Activated T-helper 17 cell treated with anti-CD3 and anti-CD28 coated beads, Interleukin-2, amount 50 U/mL, for 72 hours (primary cell): ENCODE measurements at places on chromosomes 13 and 19. TPM values are rescaled to one million over a fixed set of nuclear protein-coding genes. Genes with fewer than 3 reads are reported as not detected.

Gene AP1M1
- 110 TPM for total RNA-seq

DNA sequence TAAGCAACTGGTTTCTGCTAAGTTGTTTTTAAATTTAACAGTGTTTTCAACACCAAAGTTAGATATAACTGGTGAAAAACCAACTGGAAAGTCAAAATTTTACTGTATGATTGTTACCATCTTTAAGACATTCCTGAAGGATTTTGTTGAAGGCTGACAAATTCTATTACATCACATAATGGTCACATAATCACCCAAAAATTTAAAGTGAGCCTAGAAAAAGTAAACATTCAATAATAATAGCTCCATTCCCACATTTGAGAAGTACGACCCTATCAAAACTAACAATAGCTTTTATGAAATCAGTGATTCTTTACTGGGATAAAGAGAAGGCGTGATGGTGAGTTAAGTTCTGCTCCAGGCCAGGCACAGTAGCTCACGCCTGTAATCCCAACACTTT, 51.6 kb downstream of the USP12 start:
- no peak for ATAC-seq

Gene MAP2K2
- total RNA-seq, result 155 TPM

Gene FOXA3
- total RNA-seq, result 1.9 TPM

GRCh38 chr19:35901854-35902661, at the start of gene HCST:
Gene HCST, plus strand, starts transcription at chr19:35902529. Its CDS starts 65 bp downstream, at chr19:35902594.
- peak; percentile 17 for ATAC-seq

Gene PDE4C
- 1.4 TPM for total RNA-seq

DNA sequence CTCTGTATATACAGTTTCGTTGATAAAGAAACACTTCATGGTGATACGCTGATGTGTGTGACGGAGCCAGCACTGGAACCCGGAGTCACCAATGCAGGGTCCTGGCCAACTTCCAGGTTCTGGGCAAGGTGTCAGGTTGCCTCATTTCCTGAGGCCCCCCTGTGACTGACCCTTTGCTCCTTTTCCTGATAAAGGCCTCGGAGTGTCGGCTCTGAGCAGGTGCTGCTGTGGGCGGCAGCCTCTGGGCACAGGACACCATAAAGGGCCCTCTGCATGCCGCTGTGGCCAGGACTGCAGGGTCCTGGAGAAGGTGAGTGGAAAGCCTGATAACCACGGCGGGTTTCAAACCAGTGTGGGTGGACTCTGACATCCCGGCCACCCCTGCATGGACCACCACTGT, 17.3 kb upstream of the MYDGF start:
- no peak for ATAC-seq

- no peak for ATAC-seq
Observed at GRCh38 chr13:110341445-110342244, 34.6 kb downstream of the COL4A2 start.

Gene GPR12
- total RNA-seq, result not detected

DNA sequence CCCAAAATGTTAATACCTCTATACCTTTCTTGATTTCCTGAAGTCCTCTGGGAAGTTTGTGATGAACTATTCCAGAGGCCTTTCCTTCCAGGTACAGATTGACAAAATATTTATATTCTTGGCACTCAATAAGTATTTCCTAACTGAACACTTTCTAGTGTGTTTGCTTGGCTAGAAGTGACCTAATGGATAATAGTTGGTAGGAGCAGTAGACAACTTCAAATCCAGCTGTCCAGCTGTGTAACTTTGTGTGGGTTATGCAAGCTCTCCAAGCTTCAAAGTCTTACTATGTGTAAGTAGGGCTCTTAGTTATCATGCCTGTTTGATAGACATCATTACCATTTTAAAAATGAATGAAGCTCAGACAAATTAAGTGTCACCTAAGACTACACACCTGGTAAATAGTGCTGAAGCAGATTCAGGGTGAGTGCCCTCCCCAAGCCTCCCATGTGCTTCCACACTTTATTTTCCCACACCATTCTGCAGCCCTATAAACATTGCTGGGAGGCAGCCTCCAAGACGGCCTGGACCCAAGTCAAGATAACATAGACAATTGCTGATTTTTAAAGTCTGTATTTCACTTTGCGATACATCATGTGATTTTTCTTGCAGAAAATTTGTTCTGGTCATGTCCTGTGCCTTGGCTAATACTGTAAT, 196.6 kb downstream of the NALCN start:
- no peak for ATAC-seq

Gene IGSF23
- not detected for total RNA-seq

- ATAC-seq, result no peak
Observed at GRCh38 chr13:33649212-33649878, 168.6 kb upstream of the RFC3 start.

Gene FAM83E
- total RNA-seq, result 8.6 TPM

DNA sequence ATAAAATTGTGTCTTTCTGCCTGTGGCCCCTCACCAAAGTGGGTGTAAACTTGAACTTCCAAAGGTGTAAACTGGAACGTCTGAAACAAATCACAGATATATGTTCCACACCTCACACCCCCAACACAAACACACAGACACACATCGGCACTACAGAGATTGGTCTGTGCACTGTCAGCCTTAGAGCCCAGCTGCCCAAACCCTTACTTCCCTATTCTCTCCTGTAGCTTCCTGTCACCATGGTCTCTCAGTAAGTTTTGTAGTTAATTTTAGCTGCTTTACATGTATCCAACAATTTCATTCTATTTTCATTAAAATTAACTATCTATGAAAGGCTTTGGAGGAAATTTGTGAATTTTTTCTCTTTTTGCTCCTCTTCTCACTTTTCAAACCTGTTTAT, 5.4 kb downstream of the TM9SF2 start:
- ATAC-seq, result no peak

Gene C13orf46
- 1.3 TPM for total RNA-seq

DNA sequence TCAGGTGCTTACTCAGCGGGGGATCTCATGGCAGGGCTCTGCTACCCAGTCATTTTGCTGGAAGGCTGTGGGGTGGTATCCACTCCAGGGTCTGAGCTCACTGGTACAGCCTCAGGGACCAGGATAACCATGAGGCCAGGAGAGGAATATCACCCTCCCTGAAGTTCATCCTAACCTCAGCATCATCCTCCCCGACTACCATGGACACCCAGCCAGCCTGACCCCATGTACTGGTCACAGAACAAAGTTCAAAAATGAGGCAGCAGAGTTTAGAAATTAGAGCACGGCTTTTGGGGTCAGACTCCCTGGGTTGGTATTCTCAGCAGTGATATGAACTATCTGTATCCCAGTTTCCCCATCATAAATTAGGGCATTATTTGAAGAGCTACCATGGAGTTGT, 35.5 kb upstream of the RXFP2 start:
- no peak for ATAC-seq

GRCh38 chr13:73657821-73658540, 476.2 kb downstream of the KLF12 start:
- no peak for ATAC-seq

DNA sequence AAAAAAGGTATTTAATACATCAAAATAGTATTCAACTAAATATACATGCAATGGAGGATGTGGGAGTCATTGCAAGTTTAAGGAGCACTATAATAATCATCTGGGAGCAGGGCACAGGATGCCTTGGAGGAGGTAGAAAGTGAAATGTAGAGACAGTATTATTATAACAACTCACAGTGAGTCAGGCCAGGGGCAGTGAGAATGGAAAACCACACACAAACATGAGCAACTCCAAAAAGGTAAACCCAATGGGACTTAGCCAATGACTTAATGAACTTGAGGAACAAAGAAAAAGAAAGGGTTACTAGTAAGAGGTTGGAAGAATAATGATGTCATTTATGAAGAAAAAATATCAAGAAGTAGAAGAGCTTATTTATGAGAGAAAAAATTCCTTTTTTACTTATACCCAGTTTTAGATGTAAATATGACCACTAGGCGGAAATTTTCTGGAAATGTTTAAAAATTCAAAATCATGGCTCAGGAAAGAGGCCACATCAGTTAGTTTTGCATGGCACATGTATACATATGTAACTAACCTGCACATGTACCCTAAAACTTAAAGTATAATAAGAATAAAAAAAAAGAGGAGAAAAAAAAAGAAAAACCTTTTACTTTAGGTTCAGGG, 389.3 kb downstream of the SUCLA2 start:
- ATAC-seq, result no peak

GRCh38 chr13:21541980-21542379, 62.0 kb downstream of the MICU2 start:
- no peak for ATAC-seq

GRCh38 chr13:46605825-46606554, 53.0 kb downstream of the LRCH1 start:
- ATAC-seq, result peak; percentile 82

- no peak for ATAC-seq
Observed at GRCh38 chr13:87003265-87003664, 667.9 kb upstream of the SLITRK5 start.

GRCh38 chr19:6970021-6970420, 51.2 kb downstream of the MBD3L2B start:
- ATAC-seq, result no peak

Gene COX7A1
- not detected for total RNA-seq

Gene ACP5
- total RNA-seq, result 26.3 TPM

Gene ZBTB45
- total RNA-seq, result 14.3 TPM

Gene MBD3L2
- not detected for total RNA-seq

Gene POGLUT2
- total RNA-seq, result 5.6 TPM

GRCh38 chr13:93372856-93373255, 146.2 kb downstream of the GPC6 start:
- ATAC-seq, result no peak

- peak; percentile 6 for ATAC-seq
Observed at GRCh38 chr19:29665826-29666577, 741 bp downstream of the PLEKHF1 start.

Gene C13orf42
- total RNA-seq, result not detected

GRCh38 chr19:23787106-23787505, 28.4 kb upstream of the ZNF681 start:
- ATAC-seq, result no peak

Gene RNF113B
- not detected for total RNA-seq

- no peak for ATAC-seq
Observed at GRCh38 chr13:22594041-22594440, 586.7 kb upstream of the SGCG start.

DNA sequence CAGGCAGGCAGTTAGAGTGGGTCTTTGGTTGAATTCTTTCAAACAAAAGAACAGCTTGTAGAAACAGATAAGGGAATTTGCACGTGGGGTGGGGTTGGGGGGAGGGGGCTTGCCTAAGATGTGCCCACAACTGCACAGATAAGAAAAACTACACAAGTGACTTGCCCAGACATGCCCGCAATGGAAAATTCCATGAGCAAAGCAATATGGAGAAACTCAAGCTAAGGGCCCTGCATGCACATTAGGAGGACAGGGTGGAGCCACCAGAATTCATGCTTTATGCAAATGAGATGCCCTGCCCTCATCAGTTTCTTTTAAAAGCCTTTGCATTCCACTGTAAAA, 755.6 kb upstream of the MIR17HG start:
- no peak for ATAC-seq

- ATAC-seq, result peak; percentile 52
Observed at GRCh38 chr13:57326532-57326931, 159.5 kb downstream of the PRR20E start.

Gene DHDH
- total RNA-seq, result 1.2 TPM

GRCh38 chr19:6092329-6093286, 17.7 kb downstream of the RFX2 start:
- no peak for ATAC-seq

DNA sequence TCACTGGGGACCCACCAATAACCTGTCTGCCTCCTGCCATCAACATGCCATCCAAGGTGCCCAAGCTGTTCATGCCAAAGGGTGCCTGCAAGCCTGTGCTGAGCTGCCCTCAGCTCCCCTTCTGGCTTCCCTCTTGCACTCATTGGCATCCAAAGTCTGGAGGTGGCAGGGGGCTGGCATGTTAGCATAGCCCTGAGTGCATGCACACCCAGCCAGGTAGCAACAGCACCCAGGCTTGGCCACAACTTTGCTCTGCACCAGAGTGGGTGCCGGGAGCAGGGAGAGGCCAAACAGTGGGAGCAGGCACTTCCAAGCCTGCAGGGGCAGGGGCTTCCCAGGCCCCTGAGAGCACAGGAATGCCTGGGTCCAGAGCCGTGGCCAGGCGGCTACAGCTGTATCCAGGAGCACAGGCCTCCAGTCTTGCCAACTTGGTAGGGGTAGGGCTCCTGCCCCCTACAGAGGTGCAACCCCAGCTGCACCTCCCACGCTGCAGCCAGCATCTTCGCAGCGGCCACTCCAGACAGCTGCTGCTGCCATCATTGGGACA, 26.1 kb upstream of the TBC1D4 start:
- no peak for ATAC-seq

Gene CCDC169
- 1.1 TPM for total RNA-seq

GRCh38 chr13:32752311-32752710, 166.1 kb downstream of the PDS5B start:
- ATAC-seq, result no peak

Gene CYP2F1
- 0.28 TPM for total RNA-seq

Gene SPACA4
- total RNA-seq, result not detected

DNA sequence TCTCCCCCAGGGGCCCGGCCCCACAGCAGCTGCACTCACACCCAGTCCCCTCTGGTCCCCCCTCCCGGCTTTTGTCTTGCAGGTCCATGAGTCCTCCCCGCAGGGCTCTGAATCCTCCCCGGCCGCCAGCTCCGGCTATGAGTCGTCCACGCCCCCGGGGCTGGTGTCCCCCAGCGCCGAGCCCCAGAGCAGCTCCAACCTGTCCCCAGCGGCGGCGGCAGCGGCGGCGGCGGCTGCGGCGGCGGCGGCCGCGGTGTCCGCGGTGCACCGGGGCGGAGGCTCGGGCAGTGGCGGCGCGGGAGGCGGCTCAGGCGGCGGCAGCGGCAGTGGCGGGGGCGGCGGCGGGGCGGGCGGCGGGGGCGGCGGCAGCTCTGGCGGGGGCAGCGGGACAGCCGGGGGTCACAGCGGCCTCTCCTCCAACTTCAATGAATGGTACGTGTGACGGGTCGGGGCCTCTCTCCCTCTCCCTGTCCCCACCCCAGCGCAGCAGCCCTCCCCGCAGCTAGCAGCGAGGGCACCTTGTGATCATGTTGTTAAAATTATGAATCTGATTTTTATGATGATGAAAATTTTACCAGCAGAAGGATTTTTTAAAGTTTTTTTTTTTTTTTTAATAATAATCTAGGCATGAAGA, 3.8 kb downstream of the ZIC2 start:
- no peak for ATAC-seq

Gene LENG9
- total RNA-seq, result 3.1 TPM

DNA sequence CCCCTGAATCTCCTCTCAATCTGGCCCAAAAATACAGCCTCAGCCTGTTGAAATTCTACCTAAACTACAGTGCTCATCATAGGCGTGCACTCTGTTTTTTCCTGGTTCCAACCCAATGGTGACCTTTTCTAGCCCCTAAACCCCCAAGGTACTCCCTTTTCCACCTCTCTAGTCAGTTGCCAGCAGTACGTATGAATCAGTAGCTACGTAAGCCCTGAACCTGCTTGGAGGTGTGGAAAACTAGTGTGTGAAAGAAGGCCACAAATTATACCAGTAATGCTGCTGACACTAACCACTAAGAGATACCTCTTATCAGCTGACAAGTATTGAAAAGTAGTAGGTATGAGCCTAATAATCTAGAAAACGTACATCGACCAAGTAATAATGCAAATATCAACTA, 60.9 kb downstream of the FOXO1 start:
- ATAC-seq, result peak; percentile 74
